Head of caudate nucleus (tissue), 42 donors: ENCODE measurements at places on chromosomes 1 and 21.

DNA sequence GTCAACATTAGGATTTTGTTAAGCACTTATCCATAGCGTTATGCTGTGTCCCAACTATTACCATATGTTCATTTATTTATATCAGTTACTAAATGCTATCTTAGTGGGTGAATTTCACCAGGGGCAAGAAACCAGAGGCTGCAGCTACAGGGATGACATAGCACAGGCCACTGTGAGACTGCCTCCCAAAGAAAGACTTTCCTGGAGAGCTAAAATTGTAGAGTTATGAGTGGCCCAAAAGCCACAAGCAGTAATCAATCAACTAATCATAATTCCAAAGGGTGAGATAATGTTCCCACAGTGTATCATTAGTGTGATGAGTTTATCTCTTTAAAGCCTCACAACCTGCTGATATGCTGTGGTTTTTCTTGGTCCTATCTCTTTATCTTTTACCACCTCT is 3.8 kb upstream of the TGFB2 start:
- DNase-seq = no peak

GRCh38 chr1:220007438-220007837 is 38.9 kb downstream of the EPRS1 start:
- DNase-seq = no peak

DNA sequence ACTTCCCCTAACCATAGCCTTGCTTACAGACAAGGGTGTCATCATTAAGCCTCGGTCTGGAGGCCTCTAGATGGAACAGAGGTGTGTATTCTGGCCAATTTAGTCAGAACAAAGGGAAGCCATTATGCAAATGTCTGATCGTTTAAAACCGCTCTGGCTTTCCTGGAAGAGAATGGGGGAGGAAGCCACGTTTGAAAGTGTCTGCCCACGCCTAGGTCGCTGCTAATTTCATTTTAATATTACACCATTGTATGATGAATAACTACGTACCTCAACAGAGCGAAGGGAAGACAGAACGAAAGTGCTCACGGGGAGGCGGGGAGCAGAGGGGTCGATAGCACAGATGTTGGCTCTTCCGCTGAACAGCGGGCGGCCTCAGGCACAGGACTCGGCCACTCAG is 41.1 kb upstream of the CSF3R start:
- peak; percentile 25 for DNase-seq

- no peak for DNase-seq
Observed at GRCh38 chr1:25550155-25550506, 6.7 kb downstream of the LDLRAP1 start.

DNA sequence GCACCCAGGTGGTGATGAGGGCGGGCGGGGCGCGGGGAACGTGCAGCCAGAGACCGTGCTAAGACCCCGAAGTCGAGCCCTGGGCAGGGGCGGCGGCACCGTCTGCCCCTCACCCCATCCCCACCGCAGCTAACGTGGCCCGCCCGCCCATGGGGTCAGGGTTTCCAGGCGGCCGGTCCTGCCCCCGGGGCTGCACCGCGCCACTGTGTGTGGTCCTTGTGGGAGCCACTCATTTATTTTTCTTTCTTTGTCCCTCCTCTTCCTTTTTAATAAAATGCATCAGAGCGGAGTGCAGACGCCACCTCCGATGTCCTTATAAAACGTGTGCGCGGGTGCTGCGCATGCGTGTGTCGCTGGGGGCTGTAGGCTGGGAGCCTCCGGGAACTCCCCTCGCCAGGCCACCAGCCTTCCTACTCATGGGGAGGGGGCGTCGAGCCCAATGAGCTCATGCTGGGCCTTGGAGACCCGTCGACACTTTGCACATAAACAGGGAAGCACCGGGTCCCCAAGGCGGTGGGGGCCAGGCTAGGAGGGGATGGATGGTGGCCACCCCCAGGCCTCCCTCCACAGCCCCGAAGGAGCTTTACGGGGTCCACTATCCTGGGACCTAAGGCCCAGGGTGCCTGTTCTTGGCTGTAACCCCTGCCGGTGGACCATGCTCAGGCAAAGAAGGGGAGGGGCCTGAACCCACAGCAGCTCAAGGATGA is 59.9 kb downstream of the WNT9A start:
- peak; percentile 31 for DNase-seq

GRCh38 chr1:165075725-165076370 is 280.7 kb downstream of the LMX1A start:
- DNase-seq = no peak

GRCh38 chr1:34591751-34592629 is 162.9 kb upstream of the GJB5 start:
- no peak for DNase-seq

DNA sequence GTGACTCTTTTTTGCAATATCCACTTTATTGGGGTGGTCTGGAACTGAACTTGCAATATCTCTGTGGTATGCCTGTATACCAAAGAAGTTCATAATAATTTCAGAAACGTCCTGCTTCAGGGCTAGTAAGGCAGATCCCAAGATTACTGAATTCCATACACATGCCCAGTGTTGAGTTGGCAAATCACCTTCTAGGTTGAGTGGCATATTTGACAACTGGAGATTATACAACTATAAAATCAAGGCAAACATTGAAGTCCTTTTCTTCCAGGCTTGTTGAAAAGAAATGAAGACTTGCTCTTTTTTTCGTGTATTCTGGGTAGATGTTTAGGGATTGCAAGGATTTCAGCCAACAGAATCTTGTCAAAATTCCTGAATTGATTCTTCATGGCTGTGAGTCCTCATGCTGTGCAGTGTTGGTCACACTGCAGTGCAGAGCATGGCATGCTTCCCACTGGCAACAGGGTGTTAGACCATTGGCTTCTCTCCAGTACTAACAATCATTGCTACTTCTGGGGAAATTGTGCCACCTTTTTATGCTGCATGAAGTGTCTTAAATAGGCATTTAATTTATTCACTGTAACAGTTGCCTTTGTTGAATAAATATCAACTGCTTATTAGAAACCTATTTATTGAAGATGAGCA is 367.1 kb upstream of the ADGRL4 start:
- DNase-seq = no peak
